ENCODE measurements at places on chromosomes 3 and 15.
A peak's percentile ranks its signal among the peaks of the same experiment; 100 is the strongest.

DNA sequence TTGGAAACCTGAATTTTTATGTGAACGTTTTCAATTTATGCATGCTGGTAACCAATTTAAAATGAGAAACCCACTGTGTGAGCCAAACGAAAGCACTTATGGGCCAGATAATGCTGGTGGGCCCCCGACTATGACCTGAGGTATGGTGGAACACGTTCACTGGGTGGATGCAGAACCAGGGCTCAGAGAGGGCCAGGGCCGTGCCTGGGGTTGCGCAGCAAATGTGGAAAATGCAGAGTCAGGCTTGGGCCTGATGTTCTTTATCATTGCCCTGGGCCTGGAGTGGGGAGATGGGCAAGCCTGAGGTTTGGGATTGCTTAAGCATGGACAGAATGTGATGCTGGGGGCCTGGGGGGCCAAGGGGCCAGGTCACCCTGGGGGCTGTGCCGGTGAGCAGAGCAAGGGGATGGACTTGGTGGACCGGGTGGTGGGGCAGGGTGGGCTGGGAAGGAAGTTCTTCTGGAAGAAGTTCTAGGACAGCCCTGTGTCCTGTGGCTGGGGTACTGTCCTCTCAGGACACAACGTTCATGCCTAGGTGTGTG, 17.9 kb downstream of the FBLN2 start:
- no peak for DNase-seq

DNA sequence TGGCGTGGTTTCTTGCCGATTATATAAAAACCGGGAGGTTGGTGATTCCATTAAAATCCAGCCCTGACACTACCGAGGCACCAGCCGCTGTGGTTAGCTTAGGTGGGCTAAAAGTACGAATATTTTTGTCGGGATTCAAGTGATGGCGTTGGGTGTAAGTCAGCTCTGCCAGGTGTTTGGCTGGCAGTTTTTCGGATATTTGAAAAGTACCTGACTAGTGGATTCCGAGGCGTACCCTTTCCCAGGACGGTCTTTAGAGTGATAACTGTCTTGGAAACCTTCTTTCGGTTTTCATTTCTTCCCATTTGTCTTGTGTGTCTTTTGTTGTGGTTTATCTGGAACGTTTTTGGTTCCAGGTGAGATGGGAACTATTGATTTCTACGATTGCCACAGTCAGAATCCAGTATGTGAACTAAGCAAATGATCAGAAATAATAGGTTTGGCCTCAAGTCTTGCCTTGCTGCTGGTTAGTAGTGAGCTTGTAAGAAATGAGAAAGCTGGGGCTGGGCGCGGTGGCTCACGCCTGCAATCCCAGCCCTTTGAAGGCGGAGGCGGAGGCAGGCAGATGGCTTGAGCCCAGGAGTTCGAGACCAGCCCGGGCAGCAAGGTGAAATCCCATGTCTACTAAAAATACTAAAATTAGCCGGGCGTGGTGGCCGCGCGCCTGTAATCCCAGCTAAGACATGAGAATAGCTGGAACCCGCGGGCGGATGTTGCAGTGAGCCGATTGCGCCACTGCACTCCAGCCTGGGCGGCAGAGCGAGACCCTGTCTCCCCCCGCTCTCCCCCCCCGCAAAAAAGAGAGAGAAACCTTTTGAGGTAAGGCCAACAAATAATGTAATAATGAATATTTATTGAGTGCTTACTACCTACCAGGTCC, 1.4 kb downstream of the FYTTD1 start:
- DNase-seq, result peak; percentile 56

DNA sequence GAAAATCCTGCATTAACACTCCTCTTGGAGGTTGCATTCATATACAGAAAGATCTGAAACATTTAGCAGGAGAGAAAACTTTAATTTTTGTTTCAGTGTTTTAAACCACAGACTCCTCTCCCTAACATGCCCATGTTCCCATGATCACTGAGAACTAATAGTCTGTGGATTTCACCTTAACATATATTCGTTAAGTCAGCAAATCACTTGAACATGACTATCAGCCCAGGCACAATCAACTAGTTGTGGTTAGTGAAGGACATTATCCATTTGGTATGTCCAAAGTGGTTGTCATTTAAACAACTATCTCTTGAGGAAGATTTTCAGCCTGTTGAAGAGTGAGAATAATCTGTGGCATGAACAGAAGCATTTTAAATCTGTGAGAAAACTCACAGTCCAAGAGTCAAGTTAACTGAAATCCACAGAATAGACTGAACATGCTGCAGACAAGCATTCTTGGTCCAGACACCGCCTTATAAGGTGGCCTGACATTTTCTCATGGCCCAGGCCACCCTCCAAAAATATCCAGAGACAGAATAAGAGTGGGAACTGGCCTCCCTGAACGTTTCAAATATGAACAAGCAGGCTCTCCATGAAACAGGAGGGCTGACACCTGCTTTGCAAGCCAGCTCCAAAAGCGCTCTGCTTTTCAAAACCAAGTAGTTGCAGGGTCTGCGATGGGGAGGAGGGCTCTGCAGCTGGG, 39.9 kb upstream of the ADCY5 start:
- DNase-seq, result no peak

GRCh38 chr3:140097874-140098635, 163.1 kb downstream of the CLSTN2 start:
- no peak for DNase-seq

DNA sequence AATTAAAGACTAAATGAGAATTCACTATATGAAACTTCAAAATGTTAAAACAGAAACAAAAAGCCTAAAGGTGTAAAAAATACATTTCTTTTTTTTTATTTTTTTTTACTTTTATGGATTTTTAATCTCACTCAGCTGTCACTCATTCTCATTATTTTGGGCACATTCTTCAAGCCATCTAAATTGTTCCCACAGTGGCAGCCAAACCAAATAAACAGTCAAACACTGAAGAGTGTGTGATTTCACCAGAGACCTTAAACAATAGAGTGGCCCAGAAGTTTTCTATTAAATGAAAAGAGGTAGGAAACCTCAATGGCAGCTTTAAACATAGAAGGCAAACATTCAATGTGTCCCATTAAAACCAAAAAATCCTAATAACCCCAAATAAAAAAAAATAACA, 616.1 kb downstream of the OTOL1 start:
- no peak for DNase-seq

- no peak for DNase-seq
Observed at GRCh38 chr3:10524799-10525301, 19.5 kb upstream of the ATP2B2 start.

Data from HAP-1 (cell line).